ENCODE measurements at places on chromosomes 5 and 9.

DNA sequence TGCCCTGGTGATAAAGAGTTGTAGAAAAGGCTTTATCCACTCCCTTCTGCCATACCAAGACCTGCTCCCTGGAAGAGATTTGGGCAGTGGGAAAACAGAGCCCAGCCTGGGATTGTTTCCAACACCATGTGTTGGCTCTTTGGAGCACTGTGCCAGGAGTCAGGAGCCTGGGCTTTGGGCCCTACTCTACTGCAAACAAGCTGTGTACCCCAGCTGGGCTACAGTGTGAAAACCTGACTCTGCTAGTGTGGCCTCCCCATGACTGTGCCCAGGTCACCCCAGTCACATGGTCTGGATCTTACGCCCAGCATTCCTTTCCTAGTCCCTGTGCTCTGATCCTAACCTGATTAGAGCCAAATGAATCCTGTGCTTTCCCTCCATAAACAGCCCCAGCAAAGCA, 39.3 kb upstream of the SHB start:
- no peak for DNase-seq

DNA sequence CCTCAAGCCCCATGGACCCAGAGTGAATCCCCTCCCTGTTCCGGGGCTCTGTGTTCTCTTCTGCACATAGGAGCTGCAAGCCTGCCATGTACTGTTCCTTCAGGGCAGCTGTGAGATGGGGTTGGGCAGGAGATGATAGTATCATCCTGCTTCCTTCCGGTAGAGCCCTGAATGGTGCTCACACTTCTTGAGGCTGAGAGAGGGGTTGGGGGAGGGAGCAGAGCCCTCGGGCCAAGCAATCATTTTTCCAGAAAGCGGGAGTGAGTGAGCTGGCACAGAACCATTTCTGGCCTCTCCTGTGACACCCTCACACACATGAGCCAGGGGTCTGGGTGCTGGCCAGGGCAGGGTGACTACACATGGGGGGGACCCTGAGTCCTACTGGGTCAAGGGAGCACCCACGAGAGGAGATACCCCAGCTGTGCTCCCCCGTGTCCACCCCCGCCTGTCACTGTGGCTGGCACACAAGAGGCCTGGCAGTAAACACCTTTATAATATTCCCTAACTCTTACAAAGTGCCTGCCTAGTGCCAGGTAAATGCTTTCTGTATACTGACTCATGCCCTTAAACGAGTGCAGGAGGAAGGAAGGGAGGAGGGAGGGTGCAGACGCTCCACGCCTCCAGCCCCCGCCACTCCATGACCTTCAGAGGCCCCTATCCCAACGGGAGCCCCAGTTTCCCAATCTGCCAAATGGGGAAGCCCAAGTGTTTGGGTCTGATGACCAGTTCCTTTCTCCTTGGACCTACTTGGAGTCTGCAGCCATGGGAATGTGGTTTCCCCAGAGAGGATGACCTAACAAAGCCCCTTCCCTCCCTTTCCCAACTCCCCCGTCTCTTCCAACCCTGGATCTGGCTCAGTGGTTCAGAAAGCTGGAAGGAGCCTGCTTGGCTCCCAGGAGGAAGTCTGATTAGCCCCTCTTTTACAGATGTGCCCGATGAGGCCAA, 15.5 kb downstream of the AKNA start:
- no peak for DNase-seq

DNA sequence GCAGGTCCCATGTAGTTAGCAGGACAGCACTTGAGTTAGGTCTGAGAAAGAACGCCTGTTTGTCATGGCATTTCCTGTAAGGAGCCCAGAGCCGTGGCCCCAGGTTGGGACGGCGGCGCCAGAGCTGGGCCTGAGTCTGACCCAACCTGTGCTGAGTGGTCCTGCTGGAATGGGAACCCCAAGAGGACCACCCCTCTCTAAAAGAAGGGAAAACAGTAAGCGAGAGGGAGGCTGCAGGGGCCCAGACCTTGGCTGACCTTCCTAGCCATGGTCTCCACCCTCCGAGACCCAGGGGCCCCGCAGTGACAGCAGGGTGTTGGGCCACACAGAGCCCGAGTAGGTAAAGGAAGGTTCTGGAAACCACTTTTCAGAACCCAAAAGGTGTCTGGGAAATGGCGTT, 1.8 kb upstream of the LRRC14B start:
- no peak for DNase-seq

DNA sequence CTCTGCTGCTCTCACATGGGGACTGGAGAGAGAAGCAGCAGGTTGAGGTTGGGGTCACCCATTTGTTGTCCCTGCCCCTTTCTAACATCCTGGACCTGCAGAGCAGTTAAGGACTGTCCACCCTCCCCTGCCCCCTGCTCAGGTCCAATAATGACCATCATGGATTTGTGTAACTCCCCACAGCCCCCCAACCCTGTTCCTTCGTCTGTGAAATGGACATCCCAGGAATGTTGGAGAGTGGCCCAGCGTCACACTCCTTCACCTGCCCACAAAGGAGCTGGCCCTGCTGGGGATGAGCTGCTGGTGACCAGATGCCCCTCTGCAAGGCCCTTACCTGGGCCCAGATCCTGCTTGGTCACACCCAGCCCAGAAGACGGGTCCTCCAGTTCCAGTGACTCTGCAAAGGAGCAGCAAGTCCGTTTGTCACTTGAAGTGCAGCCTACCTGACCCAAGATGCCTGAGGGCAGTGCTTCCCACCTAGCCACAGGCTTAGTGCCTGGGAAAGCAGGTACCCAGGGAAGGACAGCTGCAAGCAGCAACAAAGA, 10.4 kb downstream of the CD74 start:
- DNase-seq: no peak

GRCh38 chr5:83848941-83849340, 128.3 kb upstream of the HAPLN1 start:
- no peak for DNase-seq

GRCh38 chr5:151156507-151157420, 815 bp downstream of the ANXA6 start:
- DNase-seq: no peak

- DNase-seq: no peak
These were observed 15.3 kb downstream of the CDO1 start for GRCh38 chr5:115801152-115801551.

- DNase-seq: no peak
These were observed 717.8 kb downstream of the CDH18 start for GRCh38 chr5:19270153-19270552.

GRCh38 chr5:14706615-14707021, 42.1 kb downstream of the OTULIN start:
- DNase-seq: no peak

- no peak for DNase-seq
These were observed 35.9 kb downstream of the MARCHF3 start for GRCh38 chr5:126994485-126994884.

- no peak for DNase-seq
These were observed 8.5 kb upstream of the RXFP3 start for GRCh38 chr5:33927685-33928084.

DNA sequence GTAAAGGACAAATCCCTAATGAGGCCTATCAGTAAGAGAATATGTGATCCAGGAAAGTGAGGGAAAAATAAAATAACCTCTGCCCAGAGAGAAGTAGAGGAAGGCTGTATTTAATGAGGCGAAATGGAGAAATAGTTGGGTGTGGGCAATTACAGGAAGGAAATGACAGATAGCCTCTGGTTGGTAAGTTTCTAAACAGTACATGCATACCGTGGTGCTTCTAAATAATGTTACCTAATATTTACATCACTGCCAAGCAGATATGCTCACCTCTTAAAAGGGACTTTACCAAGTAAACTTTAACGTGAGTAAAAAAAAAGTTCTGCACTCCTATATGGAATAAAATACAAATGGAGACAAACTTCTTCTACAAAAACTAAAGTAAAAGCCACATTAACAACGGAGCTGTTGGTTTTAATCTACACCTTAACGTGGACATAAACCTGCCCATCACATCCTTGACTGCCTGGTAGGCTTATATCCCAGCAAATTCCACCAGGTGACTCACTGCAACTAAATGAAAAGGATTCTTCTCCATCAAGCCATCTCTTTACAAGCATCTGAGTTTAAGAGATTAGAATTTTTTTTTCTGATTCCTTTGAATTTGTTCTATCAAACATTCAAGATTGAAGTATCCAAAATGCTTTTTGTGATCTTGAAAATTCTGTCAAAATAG, 12.4 kb downstream of the NFIL3 start:
- DNase-seq: no peak

- DNase-seq: no peak
These were observed 316.1 kb downstream of the PSAT1 start for GRCh38 chr9:78613006-78613405.

GRCh38 chr5:152290181-152290580, 114.9 kb downstream of the NMUR2 start:
- no peak for DNase-seq

DNA sequence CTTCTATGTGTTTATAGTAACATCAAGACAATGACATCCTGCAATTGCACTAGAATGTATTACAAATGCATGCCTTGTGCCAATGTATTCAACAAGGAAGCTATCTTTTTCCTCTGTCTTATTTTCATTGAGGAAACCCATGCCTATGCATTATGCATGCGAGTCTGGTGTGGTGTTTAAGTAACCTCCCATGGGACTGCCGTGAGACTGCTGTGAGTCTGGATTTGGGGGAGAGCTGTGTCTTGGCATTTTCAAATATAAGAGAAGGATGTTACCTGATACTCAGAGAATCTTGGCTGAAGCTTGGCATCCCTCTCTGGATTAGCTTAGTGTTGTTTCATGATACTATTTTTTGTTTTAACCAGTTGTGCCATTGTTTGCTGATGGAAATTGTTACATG, 98.3 kb downstream of the F2RL2 start:
- DNase-seq: no peak

GRCh38 chr5:150189728-150190502, at the start of gene SLC6A7:
Gene SLC6A7 (plus strand): TSS chr5:150190062. CDS start chr5:150190328, 266 bp downstream.
- DNase-seq: no peak

DNA sequence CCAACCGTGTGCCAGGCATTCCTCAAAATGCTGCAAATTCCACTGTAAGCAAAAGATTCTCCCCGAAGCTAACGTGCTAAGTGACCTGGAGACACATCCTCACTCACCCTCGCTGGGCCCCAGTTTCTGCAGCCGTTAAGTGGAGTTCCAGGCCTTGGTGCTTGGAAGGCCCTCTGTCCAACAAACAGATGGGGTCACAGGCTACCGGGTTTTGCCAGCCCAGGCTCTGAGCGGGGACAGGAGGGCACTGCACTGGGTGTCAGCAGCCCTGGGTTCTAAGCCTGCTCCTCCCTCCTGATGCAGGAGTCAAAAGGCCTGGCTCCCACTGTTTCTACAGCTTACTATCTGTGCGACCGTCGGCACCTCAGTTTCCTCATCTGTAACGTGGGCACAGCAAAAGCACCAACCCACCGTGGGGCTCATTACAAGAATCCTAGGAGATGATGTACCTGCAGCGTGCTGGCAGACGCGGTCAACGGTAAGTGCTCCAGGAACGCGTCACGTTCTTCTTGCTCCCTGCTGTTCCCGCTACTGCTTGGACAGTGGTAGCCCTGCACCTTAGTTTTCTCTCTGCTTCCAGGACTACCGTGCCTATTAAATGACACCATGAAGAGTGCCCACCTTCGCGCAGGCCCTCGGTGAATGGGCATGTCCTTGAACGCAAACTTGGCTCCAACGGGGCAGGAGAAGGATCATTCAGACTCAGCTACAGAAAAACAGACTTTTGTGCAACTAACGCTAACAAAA, 84.8 kb downstream of the ADAMTS2 start:
- no peak for DNase-seq

DNA sequence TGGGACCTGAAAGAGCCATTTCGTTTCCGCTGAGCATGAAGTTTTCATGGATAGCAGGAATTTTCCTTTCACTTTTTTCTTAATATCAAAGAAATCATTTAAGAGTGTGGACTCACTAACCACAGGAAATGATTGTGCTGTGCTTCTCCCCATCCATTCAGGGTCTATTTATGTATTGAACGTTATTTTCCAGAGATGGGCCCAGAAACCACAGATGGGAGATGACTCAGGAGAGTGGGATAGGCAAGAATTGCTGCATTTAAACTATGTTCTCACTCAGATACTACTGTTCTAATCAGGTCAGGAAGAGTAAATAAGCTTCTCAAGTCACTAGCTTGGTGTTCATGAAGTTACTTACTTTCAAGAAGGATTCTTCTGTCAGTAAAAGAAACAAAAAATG, 763.8 kb downstream of the DTWD2 start:
- DNase-seq: no peak

DNA sequence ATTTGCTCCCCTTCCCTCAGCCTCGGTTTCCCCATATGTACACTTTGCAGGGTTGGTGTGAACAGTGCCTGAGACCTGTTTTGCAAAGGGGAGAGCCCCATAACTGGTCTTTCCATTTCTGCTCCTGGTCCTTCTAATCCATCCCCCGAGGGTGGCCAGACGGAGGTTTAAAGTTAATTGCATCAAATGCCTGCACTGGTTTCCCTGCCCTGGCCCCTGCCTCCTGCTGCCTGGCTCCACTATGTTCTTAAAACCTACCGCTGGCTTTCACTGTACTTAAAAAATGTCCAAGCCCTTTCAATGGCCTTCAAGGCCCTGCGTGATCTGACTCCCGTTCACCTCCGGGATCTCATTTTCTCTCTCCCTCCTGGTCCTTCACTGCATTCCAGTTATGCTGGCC, 183.0 kb downstream of the RGS3 start:
- DNase-seq: no peak

DNA sequence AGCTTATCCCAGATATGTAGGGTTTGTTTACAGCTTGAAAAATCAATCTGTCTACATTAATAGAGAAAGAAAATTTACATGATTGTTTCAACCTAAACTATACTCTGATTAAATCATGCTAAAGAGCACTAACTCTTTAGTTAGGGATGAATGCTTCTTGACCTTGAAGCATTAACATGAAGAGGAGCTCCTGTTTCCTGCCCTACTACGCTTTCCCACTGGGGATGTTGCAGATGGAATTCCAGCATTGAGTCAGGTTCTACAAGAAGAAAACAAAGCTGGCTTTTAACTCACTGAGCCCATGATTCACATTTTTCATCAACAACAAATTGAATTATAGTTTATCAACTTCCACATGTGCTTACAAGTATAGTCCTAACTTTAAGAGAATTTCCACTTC, 471.3 kb downstream of the TMEM232 start:
- no peak for DNase-seq

- DNase-seq: no peak
These were observed 331.1 kb downstream of the TMEM38B start for GRCh38 chr9:106025453-106025852.

GRCh38 chr5:174503086-174503460, 221.3 kb upstream of the MSX2 start:
- no peak for DNase-seq

All from urinary bladder (tissue), 4 donors.